ENCODE measurements at places on chromosomes 12 and 14.

DNA sequence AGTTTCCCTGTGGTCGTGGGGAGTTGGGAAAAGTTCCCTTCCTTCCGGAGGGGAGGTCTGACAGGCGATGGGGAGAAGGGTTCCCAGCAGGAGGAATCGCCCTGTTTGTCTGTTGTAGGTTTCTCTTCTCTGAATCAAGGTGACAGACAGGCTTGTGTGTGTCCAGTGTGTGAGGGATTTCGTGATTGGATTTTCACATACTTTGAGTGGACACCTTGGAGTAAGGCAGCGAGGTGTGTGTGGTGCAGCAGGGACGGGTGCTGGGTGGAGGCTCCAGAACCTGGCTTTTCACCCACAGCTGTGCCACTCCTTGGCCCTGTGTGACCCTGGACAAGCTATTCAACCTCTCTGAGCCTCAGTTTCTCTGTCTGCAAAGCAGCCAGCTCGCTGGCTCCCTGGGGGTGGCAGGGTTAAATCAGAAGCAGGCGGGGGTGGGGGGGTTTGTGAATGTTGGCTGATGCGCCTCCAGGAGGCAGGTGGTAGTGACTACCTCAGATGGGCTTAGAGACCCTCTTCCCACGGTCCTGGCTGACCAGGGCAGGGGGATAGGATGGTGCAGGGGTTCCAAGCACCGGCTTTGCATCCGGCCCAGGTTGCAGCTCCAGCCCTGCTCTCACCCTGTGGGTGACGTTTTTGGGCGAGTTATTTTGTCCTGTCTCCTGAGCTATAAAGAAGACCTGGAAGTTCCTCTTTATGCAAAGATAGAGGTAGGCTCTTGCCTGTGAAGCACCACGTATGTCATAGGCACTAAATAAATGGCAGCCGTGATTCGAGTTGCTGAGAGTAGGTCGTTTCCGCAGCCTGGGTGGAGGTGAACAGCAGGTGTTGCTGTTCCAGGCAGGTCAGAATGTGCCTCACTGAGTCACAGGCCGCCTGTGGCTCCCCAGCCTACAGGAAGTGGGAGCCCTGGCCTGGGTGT lies 679 bp downstream of the BDKRB2 start:
- no peak for DNase-seq

DNA sequence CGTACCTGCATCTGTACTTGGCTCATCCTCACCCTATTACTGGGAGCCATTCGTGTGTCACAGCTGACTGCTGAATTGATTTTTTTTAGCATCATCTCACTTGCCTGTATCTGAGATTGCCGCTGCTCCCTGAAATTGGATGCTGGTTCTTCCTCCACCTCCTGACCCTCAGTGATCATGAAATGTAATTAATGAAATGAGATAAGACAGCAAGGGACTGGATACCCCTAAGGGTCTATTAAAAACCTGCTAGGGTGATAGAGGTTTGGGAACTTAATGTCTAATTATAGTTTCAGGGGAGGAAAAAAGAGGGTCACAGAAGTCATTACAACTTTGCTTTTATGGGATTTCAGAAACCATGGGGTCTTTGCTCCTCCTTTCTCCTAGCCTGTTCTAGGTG lies 410.6 kb downstream of the DPF3 start:
- no peak for DNase-seq

GRCh38 chr12:87660987-87661774 lies 368.0 kb downstream of the C12orf50 start:
- DNase-seq = no peak

DNA sequence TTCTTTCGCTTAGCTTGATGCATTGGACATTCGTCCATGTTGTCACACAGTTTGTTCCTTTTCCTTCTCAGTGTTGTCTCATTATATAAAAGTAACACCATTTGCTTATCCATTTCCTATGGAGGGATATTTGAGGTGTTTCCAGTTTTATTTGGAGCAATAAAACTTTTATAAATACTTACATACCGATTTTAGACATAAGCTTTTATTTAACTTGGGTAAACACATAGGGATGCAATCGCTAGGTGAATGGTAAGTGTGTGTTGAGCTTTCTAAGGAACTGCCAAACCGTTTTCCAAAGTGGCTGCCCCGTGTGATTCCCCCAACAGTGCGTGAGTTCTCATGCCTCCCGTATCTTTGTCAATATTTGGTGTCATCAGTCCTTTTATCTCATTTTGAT lies 95.2 kb upstream of the DYNC1H1 start:
- no peak for DNase-seq

GRCh38 chr12:105358789-105359188 lies 28.3 kb downstream of the C12orf75 start:
- no peak for DNase-seq

All from bone marrow (tissue), 2 donors.